ENCODE measurements at places on chromosomes 13 and 19.
A peak's percentile ranks its signal among the peaks of the same experiment; 100 is the strongest.

DNA sequence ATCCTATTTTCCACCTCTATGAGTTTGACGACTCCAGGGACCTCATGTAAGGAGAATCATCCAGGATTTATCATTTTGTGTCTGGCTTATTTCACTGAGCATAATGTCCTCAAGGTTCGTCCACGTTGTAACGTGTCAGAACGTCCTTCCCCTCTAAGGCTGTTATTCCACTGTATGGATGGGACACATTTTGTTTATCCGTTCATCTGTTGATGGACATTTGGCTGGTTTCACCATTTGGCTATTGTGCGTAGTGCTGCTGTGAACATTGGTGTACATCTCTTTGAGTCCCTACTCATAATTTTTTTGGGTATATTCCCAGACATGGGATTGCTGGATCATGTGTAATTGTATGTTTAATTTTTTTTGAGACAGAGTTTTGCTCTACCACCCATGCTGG, 21.5 kb downstream of the CRTC1 start:
- no peak for DNase-seq

DNA sequence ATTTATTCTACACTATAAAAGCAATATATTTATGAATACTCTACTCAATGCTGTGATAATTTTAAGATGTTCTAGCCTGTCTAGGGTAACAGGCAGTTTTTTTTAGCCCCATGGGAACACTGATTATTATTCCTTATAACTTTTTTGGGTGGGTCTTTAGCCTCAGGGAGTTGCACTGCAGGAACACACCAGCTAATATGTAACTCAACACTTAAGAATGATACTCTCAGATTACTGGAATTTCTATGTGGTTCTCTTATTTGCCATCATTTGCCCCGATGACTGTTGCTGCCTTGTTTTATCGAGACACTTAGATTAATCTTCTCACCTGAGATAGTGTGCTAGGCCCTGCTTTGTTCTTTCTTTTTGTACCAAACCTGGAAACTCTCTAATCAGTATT, 396.9 kb upstream of the SLITRK1 start:
- DNase-seq, result no peak

DNA sequence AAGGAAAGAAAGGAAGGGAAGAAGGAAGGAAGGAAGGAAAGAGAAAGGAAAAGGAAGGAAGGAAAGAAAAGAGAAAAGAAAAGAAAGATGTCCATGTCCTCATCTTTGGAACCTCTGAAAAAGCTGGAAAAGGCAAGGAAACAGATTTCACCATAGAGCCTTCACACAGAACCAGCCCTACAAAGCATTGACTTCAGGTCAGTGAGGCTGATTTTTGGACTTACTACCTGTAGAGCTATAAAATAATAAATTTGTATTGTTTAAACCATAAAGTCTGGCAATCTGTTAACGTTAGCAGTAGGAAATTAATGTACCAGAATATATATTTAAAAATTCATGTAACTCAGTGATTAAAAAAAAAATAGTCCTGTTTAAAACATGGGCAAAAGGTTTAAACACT, 130.0 kb downstream of the PIBF1 start:
- DNase-seq, result no peak

- no peak for DNase-seq
Measured at GRCh38 chr13:51283371-51283770, 56.1 kb upstream of the SERPINE3 start.

GRCh38 chr13:110557610-110558305, 3.8 kb downstream of the RAB20 start:
- no peak for DNase-seq

DNA sequence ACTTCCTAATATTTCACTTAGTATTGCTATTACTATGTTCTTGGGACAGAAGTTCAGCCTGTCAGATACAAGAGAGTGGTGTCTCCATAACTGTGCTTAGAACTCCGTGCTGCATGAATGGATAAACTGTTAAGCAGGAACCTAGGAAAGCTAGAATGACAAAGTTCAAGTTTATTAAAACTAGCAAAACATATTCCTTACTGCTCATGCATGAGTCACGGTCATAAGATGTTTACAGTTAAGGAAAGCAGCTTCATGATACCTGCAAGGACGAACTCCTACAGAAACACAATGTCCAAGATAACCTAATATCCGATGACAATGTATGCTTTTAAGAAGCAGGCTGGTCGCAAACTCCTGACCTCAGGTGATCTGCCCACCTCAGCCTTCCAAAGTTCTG, 6.0 kb upstream of the ZNF765 start:
- DNase-seq, result no peak

GRCh38 chr13:23865026-23865425, 24.2 kb downstream of the MIPEP start:
- no peak for DNase-seq

DNA sequence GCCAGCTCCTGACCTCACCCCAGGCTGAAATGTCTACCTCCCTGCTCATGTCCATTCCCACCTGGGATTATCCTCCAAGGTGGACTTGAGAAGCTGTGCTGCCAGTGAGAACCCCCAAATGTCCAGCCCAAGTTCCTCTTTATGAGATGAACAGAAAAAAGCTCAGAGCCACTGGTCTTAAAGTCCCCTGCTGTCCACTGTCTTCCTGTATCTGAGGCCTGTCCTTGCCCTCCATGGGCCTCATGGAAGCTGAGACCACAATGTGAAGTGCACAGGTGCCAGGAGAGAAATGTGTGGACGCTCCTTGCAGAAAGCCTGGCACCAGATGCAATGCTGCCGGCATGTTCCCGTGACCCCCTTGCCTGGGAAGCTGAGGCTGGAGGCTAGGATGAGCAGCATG, 3.3 kb upstream of the AMER2 start:
- no peak for DNase-seq

- DNase-seq, result no peak
Measured at GRCh38 chr13:69324090-69324886, 783.3 kb upstream of the ATXN8OS start.

- DNase-seq, result no peak
Measured at GRCh38 chr13:98664510-98664909, 87.6 kb upstream of the STK24 start.

DNA sequence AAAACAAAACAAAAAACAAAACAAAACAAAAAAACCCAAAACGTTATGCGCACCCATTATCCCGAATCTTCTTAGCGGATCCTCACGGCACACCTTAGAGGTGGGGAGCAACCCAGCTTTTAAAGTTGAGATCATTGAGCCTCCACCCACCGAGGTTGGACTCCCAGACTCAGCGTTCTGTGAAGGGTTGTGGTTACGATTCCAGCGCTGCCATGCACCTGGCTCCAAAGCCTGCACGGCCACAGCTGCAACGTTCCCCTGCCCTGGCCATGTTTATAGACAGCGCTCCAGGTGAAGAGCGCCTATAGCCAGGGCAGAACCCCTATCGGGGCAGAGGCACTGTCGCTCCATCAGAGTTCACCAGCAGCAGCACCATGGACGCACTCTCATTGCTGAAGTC, 18.7 kb upstream of the LILRA2 start:
- no peak for DNase-seq

- no peak for DNase-seq
Measured at GRCh38 chr13:80196756-80197155, 144.2 kb downstream of the SPRY2 start.

DNA sequence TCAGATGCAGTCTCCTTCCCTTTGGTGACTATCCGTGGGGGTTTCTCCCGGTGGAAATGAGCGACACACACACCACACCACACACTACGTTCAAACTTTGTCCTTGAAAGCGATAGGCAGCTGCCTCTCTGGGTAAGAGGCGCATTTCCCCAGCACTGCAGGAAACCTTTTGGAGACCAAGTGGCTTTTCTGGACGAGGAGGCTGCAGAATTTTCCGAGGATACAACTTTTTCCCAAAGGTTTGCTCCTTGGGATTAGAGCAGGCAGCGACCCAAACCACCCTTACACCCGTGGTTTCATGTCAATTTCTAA, 38.2 kb upstream of the FLT1 start:
- no peak for DNase-seq

GRCh38 chr19:21580818-21581217, 75.4 kb downstream of the ZNF429 start:
- no peak for DNase-seq

- no peak for DNase-seq
Measured at GRCh38 chr13:35966024-35966423, 165.2 kb downstream of the DCLK1 start.

DNA sequence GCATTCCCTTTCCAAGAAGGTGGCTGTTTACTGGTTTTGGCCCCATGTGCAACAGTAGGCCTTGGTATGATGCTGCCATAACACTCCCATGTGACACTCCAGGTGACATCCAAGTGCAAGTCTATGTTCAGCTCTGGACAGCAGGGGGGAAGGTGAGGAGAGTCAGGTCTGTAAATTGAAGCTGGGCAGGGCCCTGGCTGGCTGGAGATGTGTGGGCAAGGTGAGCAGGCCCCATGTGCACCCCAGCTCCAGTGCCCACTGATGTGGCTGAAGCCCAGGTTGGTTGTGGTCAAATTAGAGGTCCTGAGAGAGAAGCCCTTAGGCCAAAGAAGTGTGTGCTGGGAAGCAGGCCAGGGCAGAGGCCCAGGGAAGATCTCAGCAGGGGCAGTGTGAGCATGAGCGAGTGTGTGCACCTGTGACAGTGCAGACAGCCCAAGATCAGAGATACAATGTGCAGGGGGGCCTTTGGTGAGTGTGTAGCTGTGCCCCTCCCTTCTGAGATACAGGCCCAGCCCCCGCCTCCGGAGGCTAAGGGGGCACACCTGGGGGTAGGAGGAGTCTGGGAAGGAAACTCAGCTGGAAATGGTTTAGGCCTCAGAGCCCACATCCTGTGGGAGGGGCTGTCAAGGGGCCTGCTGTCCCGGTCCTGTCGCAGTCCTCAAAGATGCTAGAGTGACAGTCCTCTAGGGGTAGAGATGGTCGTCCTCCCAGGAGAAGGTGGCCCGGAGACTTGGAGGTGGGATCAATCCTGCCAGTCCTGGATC, 18.6 kb downstream of the DEDD2 start:
- peak; percentile 35 for DNase-seq

GRCh38 chr13:39040206-39040605, 1.9 kb downstream of the NHLRC3 start:
- no peak for DNase-seq

DNA sequence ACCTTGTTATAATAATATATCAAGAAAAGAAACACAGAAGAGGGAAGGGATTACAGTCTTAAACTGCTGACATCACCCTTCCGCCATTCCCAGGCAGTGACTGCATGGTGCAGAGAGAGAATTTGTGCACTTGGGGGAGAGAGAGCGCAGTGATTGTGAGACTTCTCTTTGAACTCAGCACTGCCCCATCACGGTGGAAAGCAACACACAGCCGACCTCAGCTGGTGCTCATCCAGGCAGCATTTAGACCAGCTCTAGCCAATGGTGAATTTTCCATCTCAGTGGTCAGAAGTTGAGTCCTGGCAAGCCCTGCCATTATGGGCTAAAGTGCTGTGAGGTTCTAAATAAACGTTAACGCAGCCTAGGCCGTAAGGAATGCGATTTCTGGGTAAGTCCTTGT, 1681.5 kb downstream of the EFNB2 start:
- no peak for DNase-seq

DNA sequence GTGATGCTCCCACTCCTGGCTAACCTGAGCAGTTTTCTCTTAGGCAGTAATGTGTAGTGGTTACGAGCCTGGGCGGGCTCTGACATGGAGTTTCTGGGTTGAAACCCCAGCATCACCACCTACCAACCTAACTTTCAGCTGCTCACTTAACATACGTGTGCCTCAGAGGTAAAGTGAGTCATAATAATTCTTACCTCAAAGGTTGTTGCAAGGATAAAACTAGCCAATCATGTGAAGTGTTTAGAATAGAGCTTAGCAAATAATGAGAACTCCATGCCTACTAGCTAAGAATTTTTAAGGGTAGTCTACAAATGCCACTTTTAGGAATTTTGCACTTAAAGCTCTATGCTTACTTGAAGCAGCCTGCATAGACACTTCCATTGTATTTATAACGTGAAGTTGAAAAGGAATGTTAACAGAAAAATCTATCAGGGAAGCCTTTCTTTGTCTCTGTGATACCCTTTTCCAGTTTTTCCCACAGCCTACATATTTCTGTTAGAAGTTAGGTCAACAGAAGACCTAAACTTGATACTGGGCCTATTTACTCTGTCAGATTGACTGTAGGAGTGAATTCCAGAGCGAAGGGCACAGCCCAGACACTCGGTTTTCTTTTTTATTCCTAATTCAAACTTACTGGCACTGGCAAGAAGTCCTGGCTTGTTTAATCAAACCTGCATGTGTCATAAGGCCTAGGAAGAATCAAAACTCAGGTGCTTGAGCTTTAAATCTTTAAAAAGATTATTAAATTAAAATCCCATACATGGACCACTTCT, 90.7 kb downstream of the FREM2 start:
- DNase-seq, result no peak

DNA sequence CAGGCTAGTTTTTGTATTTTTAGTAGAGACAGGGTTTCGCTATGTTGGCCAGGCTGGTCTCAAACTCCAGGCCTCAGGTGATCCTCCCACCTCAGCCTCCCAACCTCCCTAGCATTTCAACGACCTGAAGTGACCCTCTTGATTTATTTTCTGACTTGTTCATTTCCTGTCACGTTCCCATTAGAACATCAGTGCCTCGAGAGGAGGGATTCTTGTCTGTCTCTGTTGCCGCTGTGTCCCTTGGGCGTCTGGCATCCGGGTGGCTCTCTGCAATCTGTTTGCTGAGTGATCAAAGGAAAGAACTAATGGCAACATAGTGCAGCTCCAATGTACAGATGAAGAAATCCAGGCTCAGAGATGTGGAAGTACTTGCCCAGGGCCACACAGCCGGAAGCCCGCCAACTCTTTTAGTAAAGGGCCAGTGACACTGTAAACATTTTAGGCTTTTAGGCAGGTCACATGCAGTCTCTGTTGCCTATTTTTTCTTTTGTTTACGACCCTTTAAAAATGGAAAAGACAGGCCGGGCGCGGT, 47.5 kb downstream of the NFIC start:
- no peak for DNase-seq

GRCh38 chr13:46698014-46698413, 98.9 kb downstream of the ESD start:
- no peak for DNase-seq

DNA sequence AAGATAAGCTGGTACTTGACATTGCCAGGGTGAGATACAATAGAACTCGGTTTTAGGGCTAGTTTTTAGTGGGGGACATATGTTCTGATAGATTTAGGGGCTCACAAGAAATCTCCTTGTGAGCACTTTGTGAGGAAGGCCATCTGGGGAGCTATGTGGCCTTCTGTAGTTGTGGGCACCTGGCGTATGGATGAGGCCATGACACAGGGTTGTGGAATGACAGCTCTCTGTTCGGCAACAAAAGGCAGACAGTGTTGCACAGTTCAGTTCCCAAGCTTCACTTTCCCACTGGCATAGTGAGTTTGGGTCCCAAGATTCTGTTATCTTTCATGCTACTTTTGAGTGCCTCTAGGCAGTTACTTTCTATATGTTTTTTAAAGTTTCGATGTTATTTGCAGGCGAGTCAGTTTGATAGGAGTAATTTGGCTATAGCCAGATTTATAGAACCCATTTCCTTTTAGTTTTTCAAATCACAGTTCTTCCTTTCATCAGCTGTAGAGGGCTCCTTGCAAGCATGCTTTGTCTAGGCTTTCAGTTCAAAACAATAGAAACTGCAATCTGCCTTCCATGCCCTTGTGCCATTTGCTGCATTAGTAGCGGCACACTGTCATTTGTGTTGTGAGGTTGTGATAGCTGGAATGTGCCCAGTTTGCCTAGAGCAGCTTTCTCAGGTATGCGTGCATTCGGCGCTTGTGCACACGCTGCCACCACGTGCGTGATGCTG, 70.6 kb upstream of the TEX29 start:
- DNase-seq, result no peak

All from activated CD4-positive, alpha-beta T cell treated with anti-CD3 and anti-CD28 coated beads, Interleukin-2, amount 50 U/mL, for 24 hours (primary cell).